ENCODE measurements at places on chromosomes 2 and 18.
A peak's percentile ranks its signal among the peaks of the same experiment; 100 is the strongest.

DNA sequence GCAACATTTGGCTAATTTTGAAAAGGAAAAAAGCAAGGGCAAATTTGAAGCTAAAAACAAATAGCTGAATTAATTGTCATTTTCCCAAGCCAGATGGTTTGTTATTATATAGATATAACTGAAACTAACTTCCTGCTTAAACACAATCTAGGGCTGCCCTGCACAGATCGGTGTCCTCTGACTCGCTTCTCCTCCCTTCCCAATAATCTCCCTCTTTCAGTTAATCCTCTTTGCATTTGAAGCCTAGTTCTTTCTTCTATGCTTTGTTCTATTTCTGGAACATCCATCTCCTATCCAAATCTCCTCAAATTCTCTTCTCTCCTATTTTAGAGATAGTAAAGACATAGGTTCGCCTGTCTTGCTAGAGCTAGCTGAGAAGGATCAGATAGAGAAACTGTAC lies 328.1 kb downstream of the SLC8A1 start:
- DNase-seq, result no peak

GRCh38 chr2:27907547-27907946 lies 17.0 kb downstream of the BABAM2 start:
- no peak for DNase-seq

GRCh38 chr18:21451851-21452250 lies 148.7 kb downstream of the ESCO1 start:
- DNase-seq, result no peak

GRCh38 chr2:60764736-60765534 lies 8.9 kb downstream of the PAPOLG start:
- no peak for DNase-seq

DNA sequence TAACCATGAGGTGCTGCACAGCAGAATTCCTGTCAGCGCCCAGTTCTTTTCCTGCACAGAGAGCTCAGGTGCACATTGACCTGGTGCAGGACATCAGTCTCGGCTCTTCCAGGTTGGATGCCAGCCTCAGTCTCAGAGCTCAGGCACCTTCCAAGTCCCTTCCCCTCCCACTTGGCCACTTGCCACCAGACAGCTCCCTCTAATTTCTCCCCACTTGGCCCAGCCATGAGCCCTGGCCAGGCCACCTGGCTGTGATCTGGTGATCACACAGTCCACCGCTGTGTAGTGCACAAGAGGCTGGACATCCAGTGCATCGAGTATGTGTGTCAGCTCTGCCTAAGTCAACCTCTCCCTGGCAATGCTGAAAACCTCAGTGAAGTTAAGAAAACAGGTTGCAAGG lies 336.6 kb upstream of the MYT1L start:
- DNase-seq, result no peak

DNA sequence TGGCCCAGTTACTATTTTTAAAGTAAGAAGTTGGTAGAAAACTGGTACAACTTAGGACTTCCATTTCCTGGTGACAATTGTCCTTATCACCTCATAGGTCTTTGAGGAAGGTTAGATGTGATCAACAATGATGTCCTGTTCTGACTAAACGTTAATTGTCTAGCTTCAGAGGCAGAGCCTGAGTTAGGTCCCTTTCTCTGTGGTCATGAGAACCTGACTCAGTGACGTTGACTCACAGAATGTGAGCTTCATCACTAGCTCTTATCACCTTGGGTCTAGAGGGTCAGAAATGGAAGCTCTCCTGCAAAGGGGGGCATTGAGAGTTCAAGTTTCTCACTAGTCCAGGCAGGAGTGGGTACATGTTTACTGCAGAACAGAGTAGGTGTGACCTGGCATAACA lies 60.6 kb upstream of the ATP8B1 start:
- no peak for DNase-seq

- DNase-seq, result no peak
Observed at GRCh38 chr18:31380912-31381311, 4.3 kb downstream of the DSG4 start.

- DNase-seq, result no peak
Observed at GRCh38 chr2:27796791-27797765, 25.6 kb downstream of the MRPL33 start.

- DNase-seq, result peak; percentile 21
Observed at GRCh38 chr2:189037518-189037917, 63.3 kb downstream of the COL3A1 start.

GRCh38 chr2:119062179-119062578 lies 96.4 kb downstream of the C1QL2 start:
- no peak for DNase-seq

- no peak for DNase-seq
Observed at GRCh38 chr18:73852789-73853549, 294.7 kb downstream of the FBXO15 start.

GRCh38 chr18:13418013-13418710 lies 199.6 kb downstream of the LDLRAD4 start:
- no peak for DNase-seq

DNA sequence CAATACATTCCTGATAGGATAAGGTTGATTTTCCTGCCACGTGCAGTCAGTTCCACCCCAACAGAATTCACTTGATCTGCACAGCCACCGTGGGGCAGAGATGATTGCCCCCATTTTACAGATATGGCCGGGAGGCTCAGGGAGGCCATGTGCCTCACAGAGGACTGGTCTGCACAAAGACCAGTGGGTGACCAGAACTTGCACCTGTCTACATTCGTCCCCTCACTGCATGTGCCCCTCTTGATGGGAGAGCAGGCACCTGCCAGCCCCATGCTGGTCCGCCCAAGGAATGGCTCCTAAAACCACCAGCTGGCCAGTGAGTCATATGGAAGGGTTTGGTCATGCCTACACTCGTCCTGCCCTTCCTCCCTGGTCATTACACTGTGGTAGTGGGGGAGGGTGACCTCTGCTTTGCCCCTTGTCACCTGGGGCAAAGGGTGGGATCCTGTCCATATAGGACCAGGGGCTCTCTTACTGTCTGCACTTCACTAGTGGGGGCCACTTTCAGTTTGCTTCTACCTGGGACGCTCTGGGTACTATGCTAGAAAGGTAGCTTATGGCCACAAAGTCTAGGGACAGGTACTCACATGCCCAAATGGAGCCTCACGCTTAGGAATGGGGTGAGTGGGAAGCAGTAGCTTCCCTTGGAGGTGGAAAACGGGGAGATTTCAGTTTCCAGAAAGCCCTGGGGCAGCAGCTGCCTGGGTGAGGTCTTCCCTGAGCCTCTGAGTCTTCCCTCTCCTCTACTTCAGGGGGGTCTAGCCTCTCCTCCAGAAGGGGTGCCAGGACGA lies 14.7 kb downstream of the RRM2 start:
- DNase-seq, result no peak

GRCh38 chr2:157160111-157160510 lies 97.4 kb upstream of the GALNT5 start:
- DNase-seq, result peak; percentile 28

DNA sequence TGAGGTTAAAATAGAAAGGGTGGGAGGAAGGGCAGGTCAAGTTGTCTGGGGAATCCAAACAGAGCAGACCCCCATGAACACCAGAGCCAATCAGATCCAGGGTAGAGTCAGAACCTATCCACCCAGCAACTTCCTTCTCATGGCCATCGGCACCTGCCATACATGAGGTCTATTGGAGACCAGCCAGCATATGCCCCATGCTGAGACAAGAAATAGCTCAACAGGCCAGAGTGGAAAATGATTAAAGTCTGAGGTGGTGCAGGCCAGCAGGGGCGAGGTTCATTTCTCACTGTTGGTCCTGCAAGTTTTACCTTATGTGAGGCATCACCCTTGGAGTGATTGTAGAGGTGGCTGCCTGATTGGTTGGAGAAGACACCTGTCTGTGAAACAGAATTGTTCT lies 89.2 kb downstream of the LONRF2 start:
- DNase-seq, result no peak

- DNase-seq, result no peak
Observed at GRCh38 chr2:31317396-31317795, 83.4 kb downstream of the EHD3 start.

DNA sequence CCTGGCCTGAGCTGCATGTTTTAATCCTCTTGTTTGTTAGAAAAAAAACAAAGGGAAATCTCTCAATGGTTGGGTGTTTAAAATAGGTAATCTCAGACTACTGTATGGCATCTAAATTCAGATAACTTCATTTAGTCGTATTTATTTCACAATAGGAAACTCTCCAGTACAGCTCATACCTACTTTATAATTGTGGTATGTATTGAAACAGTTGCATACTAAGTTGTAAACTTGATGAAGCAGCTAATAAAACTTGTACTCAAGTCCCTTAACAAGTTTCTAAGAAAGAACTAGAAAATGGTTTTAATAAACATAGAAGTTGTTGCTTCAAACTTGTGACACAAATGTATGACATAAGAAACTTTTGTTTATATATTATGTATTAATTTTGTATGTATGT lies 334.5 kb downstream of the PTPRM start:
- no peak for DNase-seq

GRCh38 chr18:51120809-51121596 lies 76.5 kb downstream of the MEX3C start:
- no peak for DNase-seq

DNA sequence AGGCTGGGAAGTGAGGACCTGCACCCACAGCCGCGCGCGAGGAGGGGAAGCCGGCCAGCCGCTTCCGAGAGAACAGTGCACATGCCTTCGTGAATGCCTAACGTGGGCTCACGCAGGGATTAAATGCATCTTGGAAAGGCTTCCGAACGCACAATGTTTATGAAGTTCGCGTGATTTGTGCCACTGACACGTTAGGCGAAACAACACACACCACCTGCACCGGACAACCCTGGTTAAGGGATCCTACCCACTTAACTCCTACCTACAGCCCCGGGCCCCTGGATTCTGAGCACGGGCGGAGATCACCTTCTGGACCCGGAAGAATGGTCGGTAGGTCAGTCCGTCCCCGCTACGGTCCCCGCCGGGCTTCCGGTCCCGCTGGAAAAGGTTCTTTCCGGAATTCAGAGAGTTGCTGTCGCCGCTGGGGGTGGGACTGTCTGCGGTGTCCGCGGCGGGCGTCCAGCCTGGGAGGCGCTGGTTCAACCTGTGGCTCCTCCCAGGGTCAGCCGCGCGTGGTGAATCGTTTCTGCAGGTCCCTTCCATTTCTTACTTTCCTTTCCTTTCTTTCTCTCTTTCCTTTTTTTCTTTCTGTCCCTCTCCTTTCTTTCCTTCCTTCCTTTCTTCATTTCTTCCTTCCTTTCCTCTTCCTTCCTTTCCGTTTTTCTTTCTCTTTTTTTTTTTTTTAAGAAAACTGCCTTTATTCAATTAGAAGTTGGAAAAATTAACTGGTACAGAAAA lies at the start of gene MTIF2:
Gene MTIF2, minus strand, starts transcription at position 325 of the 738 bp plus-strand sequence. CDS start 5,373 bp downstream, outside the sequence.
- peak; percentile 95 for DNase-seq

GRCh38 chr2:154331784-154332183 lies 366.7 kb upstream of the KCNJ3 start:
- no peak for DNase-seq
